ENCODE measurements at places on chromosomes 12 and 14.

DNA sequence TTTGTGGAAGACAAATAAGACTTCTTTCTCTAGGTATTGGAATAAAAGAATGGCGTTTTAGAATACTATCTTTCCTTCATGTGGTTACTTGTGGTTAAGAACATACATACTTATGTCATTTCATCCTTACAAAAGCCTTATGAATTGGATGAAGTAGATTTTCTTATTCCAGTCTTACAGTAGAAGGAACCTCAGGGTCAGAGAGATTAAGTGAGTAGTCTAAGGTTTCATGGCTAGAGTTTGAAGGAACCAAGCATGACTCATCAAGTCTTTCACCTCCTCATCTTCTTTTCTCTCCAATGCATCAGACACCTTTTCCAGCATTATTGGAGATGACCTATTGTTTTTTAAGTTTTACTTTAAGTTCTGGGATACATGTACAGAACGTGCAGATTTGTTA, 92.9 kb upstream of the NEDD1 start:
- DNase-seq = no peak

DNA sequence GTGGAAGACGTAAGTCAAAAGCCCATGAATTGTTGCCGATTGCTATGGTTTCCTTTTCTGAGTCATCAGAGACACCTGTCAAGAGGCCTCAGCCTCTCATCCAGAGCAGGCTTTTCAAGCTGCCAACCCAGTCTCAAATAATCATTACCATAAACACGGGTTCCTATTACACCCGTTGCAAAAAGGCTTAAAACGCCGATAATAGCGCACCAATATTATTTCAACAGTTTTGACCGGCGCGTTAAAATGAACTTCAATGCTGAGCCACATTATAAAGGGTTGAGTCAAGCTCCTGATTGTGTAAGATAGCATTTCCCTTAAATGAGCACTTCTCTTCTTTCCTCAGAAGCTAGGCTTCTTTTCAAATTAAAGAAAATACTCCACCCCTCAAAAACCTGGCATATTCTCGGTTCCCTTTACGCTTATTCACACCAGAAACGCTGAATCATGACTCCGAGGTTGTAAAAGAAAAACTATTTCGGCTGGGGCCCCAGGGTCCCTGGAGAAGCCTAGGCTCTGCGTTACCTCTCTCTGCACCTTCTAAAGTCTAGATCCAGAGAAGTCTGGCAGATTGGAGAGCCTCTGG, 1.4 kb downstream of the TMTC1 start:
- DNase-seq = no peak

GRCh38 chr14:101065696-101066694, 162.5 kb upstream of the RTL1 start:
- DNase-seq = no peak

DNA sequence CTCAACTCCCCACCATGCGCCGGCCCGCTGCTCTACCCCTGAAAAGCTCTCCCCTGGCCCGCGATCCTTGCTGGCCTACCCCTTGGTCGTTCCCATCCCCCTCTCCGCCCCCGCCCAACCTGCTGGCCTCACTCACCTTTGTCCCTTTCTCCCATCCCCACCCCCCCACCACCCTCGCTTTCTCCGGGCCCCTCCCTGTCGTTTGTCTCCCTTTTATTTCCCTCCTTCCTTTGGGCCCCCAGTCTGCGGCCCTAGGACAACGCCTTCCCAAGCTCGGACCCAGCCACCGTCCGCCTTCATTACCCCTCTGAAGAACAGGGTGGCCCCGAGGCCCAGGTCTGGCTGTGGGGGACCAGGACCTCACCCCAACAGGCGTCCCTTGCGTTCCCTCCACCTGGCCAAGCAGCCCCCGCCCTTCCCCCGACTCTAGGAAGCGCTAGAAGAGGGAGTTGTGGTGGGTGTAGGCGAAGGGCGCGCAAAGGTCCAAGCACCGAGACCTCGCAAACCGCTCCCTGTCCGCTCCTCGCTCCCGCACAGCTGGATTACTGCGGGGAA, 6.9 kb upstream of the SLC7A7 start:
- no peak for DNase-seq

- DNase-seq = no peak
Measured at GRCh38 chr14:85538636-85539035, 8.7 kb downstream of the FLRT2 start.

DNA sequence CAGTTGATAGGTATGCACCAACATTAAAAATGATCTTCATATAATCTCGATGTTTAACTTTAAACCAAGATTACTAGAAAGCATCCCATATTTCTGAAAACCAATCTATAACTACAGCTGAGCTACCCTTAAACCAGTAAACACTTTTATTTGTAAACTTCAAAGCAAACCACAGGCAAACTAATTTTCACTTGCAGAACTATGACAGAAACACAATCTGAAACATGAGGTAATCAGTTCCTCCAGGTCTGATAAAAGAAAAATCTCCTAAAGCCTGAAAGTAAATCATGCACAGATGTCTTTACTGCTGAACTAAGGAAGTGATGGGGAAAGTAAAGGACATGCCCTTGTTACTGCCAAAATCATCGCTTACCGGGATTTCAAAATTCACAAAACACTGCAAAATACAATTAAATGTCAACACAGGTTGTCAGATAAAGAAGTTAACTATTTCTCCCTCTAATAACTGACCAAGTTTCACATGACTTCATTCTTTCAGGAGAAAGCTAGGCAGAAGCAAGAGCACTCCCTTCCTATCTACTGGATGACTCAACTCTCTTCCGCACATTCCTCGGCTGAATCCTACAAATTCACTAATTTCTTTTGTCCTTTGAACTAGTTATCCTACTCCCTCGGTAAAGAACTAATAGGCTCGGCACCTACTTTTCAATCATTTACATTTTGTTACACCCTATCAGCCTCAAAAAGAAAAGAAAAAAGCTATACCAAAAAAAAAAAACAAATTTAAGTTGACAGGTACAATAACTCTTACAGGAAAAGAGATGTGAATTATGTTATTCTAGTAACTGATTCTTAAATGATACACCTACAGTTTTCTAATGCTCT, 1.4 kb downstream of the EEA1 start:
- DNase-seq = no peak

DNA sequence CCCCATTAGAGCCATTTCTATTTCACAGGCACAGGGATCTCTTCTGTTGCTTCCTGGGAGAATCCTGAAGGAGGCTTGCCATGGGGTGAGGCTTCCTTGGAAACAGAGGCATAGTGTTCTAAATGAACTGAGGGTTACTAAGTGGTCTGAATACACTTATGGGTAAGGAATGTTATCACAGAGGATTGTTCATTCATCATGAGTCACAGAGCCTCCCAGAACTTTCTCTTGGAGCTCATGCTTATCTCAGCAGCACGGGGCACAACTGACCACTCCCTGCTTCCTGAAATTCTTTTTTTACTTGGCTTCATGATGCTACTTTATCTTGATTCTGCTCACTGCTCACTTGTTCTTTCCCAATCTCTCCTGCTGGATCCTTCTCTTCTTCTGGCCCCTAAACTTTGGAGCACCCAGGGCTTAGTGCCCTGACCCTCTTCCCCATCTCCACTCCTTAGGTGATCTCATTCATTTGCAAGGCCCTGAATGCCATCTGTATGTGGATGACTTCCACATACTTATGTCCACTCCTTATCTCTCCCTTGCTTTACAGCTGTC, 57.9 kb downstream of the ANO6 start:
- DNase-seq = no peak

DNA sequence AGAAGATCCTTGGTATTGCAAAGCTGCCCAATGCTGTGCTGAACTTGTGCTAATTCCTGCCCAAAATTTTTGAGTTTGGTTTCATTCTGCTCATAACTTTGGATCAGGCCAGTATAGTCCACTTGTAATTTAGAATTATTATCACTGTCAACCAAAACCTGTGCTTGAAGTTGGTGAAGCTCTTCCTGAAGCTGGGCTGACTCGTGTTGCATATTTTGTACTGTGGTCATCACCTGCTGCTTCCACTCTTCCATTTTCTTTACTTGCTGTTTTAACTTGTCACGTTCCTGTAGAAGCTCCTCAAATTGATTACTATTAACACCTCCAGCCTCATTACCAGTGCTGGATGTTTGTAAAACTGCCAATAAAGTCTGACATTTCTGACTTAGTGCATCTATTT, 35.8 kb downstream of the TRIP11 start:
- no peak for DNase-seq

DNA sequence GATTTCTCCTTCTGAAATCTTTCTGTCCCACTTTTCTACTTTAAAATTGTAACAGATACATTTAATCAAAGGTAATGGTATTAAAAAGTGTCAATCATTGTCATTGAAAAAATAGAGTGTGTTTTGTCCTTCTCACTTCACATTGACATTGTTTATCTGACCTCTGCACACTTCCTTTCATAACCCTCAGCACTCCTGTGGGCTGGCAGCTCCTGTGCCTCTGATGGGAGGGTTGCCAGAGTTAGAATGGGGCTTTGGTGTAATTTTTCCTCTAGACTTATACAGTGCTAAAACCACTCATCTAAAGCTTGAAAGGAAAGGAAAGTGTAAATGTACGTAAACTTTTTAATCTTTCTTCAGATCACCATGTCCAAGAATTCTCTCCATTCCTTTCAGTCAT, 23.7 kb downstream of the KCNA1 start:
- DNase-seq = no peak

- DNase-seq = no peak
Measured at GRCh38 chr12:23473071-23473470, 476.4 kb downstream of the SOX5 start.

GRCh38 chr14:63573581-63573980, 30.4 kb upstream of the PPP2R5E start:
- DNase-seq = no peak

DNA sequence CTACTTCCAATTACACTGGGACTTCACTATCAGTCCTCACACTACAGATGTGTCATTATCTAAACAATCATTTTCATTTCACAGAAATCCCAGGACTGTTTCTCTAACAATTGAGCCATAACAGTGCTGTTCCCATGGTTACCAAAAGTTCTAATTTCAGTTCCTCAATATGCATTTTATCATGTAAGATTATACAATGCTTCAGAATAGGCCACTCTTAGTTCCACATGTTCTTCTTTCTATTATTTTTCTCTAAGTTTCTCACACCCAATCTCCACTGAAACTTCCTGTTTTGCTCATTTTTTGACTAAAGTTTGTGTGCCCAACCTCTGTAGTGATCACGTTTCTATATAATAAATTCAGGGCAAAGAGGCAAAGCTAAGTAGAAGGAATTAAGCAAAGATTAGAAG, 185.8 kb downstream of the DUSP6 start:
- DNase-seq = no peak

GRCh38 chr12:30783946-30784345, 29.2 kb upstream of the CAPRIN2 start:
- no peak for DNase-seq

DNA sequence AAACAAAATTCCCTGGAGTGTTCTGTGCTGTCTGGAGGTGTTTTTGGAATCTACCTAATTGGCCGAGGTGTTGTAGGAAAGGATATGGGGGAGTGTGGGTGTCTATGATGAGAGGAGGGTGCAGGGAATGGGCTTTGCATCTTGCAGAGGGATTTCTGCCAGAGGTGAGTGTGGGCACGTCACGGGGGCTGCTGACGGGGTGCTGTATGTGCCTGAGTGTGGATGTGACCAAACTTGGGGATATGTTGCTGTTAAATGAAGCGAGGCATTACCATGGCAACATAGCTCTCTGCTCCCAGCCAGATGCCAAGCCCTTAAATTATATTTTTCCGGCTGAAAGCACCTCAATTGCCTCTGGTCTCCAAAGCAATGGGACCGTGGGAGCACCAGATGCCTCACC, 44.3 kb upstream of the SPTLC2 start:
- DNase-seq = peak; percentile 59

DNA sequence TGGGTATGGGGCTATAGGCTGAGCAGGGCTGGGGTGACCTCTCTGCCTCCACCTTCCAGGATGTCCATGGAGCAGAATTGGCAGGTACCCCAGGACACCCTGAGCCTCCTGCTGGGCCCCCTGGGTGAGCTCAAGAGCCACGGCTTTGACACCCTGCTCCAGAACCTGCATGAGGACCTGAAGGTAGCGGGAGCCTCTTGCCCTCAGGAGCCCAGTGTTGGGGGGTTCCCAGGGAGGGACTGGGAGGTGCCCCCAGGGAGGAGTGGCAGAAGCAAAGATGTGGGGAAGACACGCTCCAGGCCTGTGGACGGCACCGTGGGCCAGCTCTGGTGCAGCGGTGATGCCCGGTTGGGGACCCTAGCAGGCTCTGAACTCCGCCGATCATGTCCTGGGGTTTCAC, 8.3 kb downstream of the TNFAIP2 start:
- DNase-seq = no peak

GRCh38 chr14:30410986-30411385, 148.0 kb upstream of the G2E3 start:
- DNase-seq = no peak

- DNase-seq = no peak
Measured at GRCh38 chr12:125129591-125130255, 64.5 kb downstream of the AACS start.

DNA sequence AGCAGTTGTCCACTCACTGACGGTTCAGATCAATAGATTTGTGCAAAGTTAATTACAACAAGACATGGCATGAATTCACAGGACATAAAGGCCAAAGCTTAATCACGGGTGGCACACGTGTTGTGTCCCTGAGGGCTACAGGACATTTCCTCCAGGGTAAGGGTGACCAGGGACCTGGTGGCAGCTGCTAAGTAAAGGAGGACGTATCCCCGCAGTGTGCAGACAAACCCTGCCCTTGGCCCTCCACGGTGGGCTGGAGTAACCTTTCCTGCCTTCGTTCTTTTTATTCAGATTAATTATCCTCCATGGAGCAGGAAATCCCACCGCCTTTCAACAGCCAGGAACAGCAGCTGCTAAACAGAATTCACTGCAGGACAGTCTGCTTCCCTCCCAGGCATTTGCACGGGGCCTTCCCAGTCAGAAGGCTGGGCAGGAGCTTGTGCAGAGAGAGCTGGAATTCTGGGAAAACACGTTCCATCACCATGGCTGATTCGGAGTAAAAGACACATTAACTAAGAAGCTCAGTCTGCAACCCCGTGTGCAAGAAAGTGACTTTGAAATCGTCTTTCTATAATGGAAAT, 289.9 kb upstream of the SFSWAP start:
- no peak for DNase-seq

GRCh38 chr12:50050410-50051098, 6.8 kb upstream of the ASIC1 start:
- DNase-seq = no peak

DNA sequence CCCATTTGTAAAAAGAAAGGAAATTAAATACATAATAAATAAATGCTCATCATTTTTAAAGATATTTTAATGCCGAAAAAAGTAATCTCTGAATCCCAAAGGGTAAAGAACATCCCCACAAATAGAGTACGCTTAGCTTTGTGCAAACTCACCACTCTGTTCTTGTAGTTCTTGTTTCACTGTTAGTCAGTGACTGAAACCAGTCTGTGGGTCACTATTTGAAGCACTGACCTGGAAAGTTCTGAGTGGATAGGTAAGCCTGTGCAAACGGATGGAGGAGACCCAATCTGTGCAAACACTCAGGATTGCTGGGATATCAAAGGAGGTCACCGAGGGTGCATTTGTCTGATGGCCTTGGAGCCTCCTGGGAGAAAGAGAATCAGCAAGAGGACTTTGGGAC, 68.1 kb upstream of the TSPAN11 start:
- DNase-seq = no peak
